GM23248 (cell line): ENCODE measurements at places on chromosomes 3 and 15. TPM values are rescaled to one million over a fixed set of nuclear protein-coding genes. Genes with fewer than 3 reads are reported as not detected.

- DNase-seq: peak; percentile 10
These were observed 319 bp upstream of the TP63 start for GRCh38 chr3:189630767-189631372.

GRCh38 chr3:70466096-70466495, 153.7 kb upstream of the MDFIC2 start:
- DNase-seq: no peak

- peak; percentile 38 for DNase-seq
These were observed 34.5 kb upstream of the ABHD10 start for GRCh38 chr3:111944372-111944771.

Gene RLBP1
- total RNA-seq: not detected in 2 replicates

DNA sequence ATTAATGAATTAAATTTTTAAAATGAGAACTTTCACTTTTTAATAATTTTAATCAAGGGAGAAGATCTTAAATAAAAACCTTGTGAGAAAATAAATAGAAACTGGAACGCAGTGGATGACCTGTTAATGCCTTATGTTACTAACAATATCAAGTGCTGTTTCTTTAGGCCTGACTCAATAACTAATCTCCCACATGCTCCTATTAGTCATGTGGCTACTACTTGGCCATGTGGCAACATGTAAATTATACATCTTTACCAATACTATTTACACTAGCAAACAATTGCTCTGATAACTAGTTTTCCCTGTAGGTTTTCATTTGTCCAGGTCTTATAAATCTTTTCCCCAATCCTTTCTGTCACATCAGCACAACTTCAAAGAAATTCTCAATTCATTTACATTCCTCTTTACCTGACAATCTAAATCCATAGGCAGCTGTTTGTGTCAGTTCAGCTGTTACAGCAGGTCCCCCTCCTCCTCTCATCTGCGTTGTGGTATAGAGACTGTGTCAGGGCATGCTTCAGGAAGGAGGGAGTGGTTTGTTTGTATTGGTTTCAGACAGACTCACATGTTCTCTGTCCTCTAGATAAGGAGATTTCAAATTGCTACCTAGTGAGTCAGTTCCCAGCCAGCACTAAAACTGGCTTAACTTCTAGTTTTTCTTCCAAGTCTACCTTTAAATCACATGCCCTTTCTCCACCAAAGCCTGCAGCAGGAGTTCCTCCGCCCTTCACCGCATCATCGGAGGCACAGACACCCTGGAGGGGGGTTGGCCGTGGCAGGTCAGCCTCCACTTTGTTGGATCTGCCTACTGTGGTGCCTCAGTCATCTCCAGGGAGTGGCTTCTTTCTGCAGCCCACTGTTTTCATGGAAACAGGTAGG, 11.3 kb upstream of the C3orf52 start:
- peak; percentile 89 for DNase-seq
